ENCODE measurements at places on chromosomes 11 and 22.

DNA sequence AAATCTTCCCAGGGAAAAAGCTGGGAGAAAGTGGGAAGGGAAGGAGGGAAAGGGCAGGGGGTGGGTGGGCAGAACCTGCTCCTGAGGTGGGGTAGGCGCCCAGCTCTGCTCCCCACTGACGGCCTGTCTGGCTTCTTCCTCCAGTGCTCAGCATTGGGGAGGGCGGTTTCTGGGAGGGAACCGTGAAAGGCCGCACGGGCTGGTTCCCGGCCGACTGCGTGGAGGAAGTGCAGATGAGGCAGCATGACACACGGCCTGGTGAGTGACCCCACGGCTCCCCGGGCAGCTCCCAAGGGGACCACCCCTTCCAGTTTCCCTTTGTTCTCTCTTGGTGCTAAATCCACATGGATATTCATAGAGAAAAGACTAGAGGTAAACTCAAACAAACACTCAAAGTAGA, 25.9 kb downstream of the SHANK3 start:
- no peak for DNase-seq

- no peak for DNase-seq
Observed at GRCh38 chr11:60844045-60844869, 2.3 kb downstream of the CCDC86 start.

- no peak for DNase-seq
Observed at GRCh38 chr11:34269694-34270245, 88.0 kb downstream of the ABTB2 start.

DNA sequence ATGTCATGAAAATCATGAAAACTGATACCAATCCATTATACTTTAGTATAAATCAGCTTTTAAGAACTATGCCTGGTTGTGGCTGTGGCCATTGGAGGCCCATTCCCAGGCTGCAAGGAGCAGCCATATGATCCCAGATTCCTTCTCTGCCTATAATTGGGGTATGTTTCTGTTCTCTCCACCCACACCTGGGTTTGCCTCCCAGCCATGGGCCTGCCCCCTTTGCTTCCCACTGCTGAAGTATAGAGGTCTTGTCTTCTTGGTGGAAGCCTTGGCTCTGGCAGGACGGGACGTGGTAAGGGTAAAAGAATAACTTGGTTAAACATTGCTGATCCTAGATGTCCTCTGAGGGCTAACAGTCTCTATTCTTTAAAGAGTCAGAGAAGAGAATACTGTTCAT, 2.4 kb downstream of the MICAL2 start:
- DNase-seq: no peak

DNA sequence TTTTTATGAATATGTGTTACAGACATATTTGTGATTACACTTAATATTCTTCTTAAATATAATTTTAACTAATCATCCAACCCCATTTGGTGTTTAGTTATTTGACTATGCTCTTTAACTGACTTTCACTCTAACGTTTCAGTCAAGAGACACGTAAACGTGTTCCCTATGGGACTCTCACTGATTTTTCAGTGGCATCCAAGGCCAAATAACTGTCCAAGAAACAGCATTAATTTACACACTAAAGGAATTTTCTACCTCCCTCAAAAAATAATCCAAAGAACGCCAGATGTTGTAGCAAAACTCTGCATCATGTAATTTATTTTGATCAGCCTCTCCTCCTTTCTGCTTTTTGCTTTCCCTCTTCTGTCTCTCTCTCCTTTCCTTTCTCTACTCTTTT, 44.0 kb upstream of the NOX4 start:
- DNase-seq: no peak

DNA sequence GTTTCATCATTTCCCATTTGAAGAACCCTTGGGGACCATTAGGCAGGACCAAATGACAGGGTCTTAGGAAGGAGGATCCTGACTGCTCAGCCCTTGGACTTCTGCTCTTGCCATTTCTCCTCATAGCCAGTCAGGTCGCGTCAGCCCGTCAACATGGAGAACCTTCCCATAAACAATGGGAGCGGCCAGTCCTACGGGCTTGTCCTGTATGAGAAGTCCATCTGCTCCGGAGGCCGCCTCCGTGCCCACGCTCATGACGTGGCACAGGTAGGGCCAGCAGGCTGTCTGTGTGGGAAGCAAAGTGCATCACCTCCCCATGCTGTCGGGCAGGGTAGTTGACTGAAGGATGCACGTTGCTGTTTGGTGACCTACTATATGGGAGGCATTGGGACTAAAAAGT, 19.6 kb upstream of the GLB1L2 start:
- no peak for DNase-seq

GRCh38 chr11:61002598-61002997, 31.1 kb downstream of the CD6 start:
- DNase-seq: no peak

- DNase-seq: peak; percentile 4
Observed at GRCh38 chr22:19291218-19291579, 320 bp downstream of the CLTCL1 start.

- no peak for DNase-seq
Observed at GRCh38 chr11:129018126-129018525, 75.5 kb upstream of the TP53AIP1 start.

DNA sequence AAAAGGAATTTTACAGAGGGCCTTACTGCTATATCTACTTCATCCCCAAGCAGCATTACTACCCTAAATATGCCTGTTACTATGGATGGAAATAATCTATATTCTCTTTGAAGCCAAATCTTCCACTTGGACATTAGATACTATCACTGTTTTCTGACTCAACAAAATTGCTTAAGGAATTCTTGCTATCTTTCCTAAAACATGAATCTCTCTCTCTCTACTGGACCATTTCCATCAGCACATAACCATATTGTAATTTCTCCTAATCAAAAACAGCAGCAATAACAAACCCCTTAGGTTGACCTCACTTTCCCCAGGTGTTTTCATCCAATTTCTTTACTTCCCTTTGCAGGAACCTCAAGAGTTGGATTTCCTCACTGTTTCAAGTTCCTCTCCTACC, 67.9 kb upstream of the BLID start:
- DNase-seq: no peak

DNA sequence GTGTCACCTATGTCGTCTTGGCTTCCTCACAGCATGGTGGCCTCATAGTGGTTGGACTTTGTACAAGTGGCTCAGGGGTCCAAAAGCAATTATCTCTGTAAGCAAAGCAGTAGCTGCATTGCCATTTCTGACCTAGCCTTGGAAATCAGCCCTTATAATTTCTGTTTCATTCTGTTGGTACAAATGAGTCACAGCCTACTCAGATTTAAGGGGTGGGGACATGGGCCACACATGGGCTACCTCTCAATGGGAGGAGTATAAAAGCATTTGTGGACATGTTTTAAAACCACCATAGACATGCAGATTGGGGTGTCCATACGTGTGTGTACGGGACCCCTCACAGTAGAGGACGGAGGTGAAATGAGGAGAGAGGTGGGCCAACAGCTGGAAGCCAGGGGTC, 41.6 kb downstream of the CHRDL2 start:
- no peak for DNase-seq

GRCh38 chr11:68684385-68685356, at the start of gene GAL:
Gene GAL, plus strand, starts transcription at chr11:68684544. Its CDS starts 380 bp downstream, at chr11:68684924.
- no peak for DNase-seq

- DNase-seq: no peak
Observed at GRCh38 chr11:91066456-91067047, 843.7 kb upstream of the CHORDC1 start.

- no peak for DNase-seq
Observed at GRCh38 chr11:16078936-16079335, 277.4 kb downstream of the SOX6 start.

DNA sequence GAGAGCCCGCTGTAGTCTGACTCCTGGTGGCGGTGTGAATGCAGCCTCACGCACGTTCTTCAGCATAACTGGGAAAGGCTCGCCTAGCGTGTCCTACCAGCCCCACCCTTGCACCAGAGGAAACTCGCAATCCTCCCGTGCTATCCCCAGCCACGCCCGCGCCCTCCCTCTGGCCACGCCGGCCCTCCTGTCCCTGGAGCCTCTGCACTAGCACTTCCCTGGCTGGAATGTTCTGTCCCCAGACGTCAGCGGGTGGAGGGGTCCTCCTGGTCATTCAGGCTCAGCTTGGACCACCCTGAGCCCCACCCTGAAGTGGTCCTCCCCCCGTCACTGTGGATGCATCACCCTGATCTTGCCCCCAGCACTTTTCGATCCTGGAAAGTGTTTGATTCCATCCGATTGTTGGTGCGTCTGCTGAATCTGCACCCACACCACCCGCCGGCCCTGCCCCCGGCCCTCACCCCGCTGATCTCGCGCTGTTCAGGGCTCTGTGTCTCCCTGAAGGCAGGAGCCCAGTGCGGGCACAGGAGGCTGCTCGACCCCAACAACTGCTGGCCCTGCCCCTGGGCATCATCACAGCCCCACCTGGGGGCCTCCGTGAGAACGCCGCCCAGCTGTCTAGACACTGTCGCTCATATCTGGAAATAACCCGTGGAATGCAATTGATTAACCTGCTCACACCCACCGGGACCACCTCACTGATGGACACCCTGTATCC, 437.0 kb downstream of the TBC1D22A start:
- DNase-seq: no peak

GRCh38 chr11:32427935-32428664, 7.2 kb downstream of the WT1 start:
- no peak for DNase-seq

DNA sequence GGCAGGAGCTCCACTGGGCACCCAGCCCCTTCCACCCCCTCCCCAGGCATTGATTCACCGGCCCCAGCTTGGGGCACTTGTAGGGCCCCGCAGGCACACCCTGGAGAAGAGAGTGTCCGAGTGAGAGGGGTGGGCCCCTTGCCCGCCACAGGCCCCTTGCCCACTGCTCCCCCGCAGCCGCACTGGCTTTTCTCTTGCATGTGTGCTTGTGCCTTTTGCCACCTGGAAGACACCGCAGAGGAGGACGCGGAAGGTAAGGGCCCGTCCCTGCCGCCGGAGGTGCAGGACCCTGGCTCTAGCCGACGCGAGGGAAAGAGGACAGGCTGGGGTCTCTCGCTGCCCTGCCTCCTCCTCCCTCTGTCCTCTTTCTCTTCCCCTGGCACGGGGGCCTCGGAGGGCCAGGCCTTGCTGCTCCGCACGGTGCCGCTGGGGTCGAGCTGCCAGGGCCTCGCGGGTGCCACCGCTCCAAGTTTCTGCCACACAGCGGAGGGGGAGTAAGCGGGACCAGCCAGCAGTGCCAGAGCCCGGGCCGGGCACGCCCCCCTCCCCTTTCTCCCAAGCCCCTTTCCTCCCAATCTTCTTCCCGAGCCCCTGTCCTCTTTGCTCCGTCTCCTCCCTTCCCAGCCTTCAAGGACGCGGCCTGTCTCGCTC, 9.5 kb downstream of the TNNT3 start:
- DNase-seq: no peak

DNA sequence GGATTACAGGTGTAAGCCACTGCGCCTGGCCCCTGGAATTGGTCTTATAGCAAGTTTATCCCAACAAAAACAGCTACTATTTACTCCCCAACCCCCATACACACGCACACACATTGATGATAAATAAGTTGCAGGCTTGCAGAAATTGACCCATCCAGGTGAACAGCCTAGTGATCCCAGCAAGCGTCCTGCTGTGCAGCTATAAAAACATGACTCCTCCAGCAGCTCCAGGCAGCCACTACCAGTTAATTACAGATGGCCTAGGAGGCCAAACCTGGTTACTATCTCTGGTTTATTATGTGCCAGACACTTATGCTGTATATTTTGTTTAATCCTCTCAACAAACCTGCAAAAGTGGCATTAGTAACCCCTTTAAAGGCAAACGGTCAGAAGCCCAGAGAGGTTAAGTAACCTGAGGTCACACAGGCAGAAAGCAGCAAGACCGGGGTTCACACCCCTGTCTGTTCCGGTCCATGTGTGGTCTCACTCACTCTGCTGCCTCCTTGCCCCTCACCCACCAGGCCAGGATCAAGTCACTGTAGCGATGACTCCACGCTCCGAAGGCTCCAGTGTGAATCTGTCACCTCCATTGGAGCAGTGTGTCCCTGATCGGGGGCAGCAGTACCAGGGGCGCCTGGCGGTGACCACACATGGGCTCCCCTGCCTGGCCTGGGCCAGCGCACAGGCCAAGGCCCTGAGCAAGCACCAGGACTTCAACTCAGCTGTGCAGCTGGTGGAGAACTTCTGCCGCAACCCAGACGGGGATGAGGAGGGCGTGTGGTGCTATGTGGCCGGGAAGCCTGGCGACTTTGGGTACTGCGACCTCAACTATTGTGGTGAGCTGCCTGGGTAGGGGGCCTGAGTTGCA, 6.6 kb downstream of the F2 start:
- no peak for DNase-seq

- DNase-seq: no peak
Observed at GRCh38 chr11:69079661-69080256, 31.0 kb downstream of the TPCN2 start.

- no peak for DNase-seq
Observed at GRCh38 chr22:48739348-48740085, 1088.2 kb downstream of the BRD1 start.

- DNase-seq: no peak
Observed at GRCh38 chr11:116189408-116190170, 583.2 kb downstream of the BUD13 start.

- DNase-seq: no peak
Observed at GRCh38 chr11:10282117-10282516, 11.9 kb downstream of the SBF2 start.

GRCh38 chr11:113521737-113522517, 46.7 kb upstream of the DRD2 start:
- DNase-seq: no peak

GRCh38 chr11:125451400-125452124, 44.5 kb downstream of the FEZ1 start:
- DNase-seq: no peak

DNA sequence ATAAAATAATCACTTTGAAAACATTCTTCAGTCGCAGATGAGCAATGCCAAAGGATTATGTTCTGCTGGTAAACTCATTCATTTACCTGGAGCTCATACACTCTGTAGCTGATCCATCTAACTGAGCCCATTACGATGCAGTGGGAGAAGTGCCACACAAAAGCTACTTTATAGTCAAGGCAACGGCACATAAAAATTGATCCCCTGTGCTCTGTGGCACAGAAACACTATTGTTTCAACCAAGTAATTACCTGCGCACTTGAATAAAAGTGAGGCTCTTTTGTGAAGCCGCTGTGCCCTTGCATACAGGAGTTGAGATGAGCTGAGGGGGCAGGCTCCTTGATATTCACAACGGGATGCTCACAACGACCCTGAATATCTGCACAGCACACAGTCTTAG, 7.2 kb downstream of the DKK3 start:
- no peak for DNase-seq

DNA sequence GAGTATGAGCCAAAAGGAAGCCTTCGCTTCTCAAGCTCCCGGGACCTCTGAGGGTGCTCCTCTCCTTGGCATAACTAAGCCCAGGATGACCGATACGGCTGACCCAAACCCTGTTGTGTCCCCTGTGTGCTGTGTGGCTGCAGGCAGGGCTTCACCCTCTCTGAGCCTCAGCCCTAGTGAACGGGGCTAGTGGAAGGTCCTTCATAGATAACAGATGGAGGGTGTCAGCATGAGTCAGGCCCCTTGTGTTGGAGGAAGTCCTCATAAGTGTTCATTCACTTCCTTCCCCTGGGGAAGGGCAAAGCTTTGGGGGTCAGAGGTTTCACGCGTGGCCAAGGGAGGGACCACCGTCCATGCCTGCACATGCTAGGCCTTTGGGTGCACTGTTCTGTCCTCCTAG, 21.5 kb downstream of the SHISAL1 start:
- no peak for DNase-seq
